ENCODE measurements at places on chromosomes 11 and 22.
A peak's percentile ranks its signal among the peaks of the same experiment; 100 is the strongest.

GRCh38 chr11:119903389-119903788, 174.4 kb upstream of the NECTIN1 start:
- DNase-seq = no peak

DNA sequence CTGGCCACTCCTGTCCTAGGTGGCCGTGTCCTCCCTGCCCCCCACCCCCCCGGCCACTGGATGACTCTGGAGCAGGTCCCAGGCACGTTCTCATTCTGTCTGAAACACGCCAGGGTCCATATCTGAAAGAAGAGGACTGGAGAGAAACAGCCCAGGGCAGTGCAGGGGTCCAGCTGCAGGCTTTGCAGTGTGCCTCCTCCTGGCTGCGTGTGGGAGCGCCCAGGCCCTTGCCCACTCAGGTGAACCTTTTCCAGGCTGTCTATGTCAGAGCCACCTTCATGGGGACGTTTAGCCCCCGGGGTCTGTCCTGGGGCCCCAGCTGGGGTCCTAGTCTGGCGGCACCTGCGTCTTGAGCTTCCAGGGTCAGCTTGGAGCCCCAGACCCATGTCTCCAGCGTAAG, 15.6 kb downstream of the GRAMD4 start:
- no peak for DNase-seq

- DNase-seq = no peak
Measured at GRCh38 chr11:20448834-20449233, 61.3 kb downstream of the PRMT3 start.

GRCh38 chr11:45400591-45400990, 114.5 kb upstream of the SYT13 start:
- no peak for DNase-seq

GRCh38 chr11:96197801-96198701, 144.9 kb downstream of the MAML2 start:
- no peak for DNase-seq

GRCh38 chr11:77300695-77301094, 791 bp downstream of the GDPD4 start:
- no peak for DNase-seq

- no peak for DNase-seq
Measured at GRCh38 chr11:127506647-127507046, 506.1 kb upstream of the KIRREL3 start.

DNA sequence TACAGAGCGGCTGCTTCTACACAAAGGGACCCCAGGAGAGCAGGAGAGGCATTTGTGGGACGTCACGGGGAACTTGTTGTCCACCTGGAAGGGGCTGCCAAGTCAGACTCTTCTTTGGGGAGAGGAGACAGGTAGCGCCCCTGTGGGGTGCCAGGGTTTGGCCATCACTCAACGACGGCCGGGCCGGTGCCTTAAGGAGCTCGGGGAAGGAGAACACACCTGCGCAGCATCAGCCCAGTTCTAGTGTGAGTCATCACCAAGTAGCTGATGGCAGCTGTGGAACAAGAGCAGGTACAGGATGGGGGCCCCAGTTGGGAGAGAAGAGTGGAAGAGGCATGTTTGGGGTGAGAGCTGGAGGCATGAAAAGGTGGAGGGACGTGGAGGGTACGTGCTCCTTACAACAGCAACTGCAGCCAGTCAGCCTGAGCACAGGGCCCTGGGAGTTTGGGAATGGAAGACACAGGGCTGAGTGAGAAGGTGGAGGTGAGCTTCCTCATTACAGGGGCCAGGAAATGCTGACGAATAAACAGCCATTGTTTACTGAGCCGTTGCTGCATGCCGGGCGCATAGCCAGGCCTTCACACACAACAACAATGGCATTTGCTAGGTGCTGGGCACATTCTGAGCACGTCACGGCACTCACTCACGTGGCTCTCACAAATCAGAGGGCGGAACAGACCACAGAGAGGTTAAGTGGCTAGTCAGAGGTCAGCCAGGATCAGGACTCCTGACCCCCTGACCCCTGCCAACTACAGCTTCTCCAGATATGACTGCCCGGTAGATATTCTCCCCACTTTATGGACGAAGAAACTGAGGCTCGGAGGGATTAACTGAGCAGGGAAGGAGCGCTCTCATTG, 29.1 kb upstream of the TP53I11 start:
- no peak for DNase-seq

- DNase-seq = no peak
Measured at GRCh38 chr22:22881116-22882000, 6.3 kb upstream of the IGLL5 start.

DNA sequence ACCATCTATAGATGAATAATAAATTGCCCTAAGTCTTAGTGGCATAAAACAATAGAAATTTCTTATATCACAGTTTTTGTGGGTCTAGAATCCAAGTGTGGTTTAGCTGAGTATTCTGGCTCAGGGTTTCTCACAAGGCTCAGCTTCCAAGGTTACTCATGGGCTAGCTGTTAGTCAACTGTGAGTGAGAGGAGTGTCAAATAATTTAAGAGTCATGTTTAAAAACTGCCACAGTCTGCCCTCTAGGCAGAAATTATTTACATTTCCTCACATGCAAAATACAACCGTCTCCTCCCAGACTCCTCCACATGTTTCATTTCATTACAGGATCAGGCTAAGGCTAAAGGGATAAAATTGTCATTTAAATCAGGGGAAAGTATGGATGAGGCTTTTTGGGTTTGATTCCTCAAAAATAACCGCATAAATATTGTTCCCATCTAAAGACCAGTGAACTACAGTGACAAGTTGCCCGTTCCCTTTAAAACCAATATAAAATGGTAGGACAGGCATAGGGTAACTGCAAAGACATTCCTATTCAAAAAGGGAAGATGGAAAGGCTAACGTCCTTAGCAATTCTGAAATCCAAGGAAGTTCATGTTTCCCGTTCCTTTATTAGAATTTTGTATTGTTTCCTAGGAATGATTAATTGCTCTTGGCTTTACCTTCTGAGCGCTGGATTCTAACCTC, 324.3 kb downstream of the DYNC2H1 start:
- DNase-seq = no peak

GRCh38 chr22:40153192-40153591, 24.5 kb upstream of the TNRC6B start:
- no peak for DNase-seq

DNA sequence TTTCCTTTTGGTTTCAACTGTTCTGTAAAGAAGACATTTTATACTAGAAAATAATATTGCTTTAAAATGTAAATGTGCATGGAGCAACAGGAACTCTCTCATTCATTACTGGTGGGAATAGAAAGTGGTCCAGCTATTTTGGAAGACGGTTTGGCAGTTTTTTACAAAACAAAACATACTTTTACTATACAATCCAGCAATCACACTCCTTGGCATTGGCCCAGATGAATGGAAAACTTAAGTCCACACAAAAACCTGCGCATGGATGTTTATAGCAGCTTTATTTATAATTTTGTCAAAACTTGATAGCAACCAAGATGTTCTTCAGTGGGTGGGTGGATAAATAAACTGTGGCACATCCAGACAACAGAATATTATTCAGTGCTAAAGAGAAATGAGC, 49.9 kb upstream of the SEPTIN5 start:
- no peak for DNase-seq

DNA sequence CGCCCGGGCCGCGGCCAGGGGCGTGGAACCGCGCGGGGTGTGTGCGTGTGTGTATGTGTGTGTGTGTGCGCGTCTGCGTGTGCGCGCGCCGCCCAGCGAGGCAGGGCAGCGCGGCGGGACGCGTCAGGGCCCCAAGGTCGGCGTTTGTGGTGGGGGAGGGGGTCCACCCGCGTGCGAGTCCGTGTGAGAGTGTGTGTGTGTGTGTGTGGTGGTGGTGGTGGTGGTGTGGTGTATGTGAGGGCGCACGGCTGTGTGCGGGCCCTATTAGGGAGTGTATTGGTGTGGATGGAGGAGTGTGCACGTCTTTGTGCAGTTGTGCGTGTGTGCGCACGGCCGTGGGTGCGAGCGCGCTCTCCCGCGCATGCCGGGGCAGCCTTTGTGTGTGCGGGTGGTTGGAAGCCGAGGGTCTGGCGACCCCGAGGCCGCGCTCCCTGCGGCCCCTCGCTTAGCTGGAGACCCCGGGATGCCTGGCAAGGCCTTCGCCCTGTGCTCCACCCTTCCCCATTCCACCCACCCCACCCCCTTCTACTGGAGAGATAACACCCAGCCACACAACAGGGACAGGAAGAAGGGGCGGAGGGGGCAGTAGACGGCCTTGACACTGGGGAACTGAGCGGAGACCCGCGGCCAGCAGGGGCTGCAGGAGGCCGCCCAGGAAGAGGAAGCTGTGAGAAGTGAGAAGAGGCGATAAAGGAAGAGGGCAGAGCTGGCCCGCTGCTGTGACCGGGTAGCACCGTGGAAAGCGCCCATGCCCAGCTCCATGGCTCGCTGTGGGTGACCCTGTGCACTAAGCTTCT, 528 bp upstream of the ARRB1 start:
- peak; percentile 29 for DNase-seq

GRCh38 chr11:9385327-9385899, 961 bp downstream of the IPO7 start:
- DNase-seq = no peak

DNA sequence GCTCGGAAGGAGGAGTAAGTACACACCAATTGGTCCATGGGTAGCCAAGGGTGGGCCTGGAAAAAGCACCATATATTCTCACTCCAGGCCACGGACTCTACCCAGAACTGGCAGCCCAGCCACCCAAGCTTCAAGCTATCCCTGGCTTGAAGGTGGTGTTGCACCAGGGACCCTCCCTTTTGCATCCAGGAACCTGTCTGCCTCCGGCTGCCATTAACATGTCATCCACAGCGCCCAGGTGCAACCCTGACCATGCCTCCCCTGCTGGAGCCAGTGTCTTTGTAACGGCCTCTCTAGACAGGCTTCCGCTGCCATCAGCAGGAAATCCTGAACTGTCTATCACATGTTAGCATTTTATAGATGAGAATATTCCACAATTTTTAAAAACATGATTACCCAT, 2158.5 kb upstream of the RAG2 start:
- DNase-seq = no peak

- no peak for DNase-seq
Measured at GRCh38 chr11:118652681-118653181, 26.7 kb downstream of the TREH start.

DNA sequence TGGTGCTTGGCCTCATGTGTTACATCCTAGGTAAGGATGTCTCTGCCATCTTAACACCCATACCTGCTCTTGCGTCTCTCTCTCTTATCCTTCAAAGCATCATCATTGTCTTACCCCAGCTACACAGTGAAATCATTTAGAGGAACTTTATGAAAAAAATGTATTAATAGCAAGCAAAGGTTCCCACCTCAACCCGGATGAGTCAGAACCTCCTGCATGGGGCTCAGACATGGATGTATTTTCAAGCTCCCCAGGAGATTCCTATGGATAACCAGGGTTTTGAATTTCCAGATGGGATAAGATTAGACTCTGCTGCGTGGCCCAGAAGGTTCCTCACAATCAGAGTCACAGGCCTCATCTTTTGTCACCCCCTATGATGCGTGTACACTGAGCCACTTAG, 89.1 kb upstream of the NNMT start:
- DNase-seq = no peak

GRCh38 chr11:86938203-86938899, 16.8 kb downstream of the FZD4 start:
- DNase-seq = no peak

- no peak for DNase-seq
Measured at GRCh38 chr11:62889484-62890437, 9.1 kb downstream of the SLC3A2 start.

- no peak for DNase-seq
Measured at GRCh38 chr11:1548221-1549070, 23.6 kb downstream of the DUSP8 start.

DNA sequence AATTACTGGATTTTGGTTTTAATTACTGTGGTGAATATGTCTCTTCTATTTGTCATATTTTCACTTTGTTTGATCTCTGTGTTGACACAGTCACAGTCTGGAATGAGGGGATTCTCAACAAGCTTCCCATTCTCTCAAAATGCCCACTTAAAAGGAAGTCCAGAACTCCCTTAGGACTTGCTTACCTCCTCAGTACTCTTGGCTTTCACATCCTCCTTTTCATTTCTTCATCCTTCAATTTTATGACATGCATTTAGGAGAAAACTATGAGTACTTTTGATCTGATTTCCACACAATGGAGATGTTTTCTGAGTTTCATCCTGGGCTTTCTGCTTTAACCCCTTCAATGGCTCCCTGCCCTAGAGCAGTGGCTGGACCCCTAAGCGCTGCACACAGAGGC, 49.3 kb upstream of the FLI1 start:
- no peak for DNase-seq

- DNase-seq = no peak
Measured at GRCh38 chr11:66476841-66477251, 3.4 kb upstream of the DPP3 start.

DNA sequence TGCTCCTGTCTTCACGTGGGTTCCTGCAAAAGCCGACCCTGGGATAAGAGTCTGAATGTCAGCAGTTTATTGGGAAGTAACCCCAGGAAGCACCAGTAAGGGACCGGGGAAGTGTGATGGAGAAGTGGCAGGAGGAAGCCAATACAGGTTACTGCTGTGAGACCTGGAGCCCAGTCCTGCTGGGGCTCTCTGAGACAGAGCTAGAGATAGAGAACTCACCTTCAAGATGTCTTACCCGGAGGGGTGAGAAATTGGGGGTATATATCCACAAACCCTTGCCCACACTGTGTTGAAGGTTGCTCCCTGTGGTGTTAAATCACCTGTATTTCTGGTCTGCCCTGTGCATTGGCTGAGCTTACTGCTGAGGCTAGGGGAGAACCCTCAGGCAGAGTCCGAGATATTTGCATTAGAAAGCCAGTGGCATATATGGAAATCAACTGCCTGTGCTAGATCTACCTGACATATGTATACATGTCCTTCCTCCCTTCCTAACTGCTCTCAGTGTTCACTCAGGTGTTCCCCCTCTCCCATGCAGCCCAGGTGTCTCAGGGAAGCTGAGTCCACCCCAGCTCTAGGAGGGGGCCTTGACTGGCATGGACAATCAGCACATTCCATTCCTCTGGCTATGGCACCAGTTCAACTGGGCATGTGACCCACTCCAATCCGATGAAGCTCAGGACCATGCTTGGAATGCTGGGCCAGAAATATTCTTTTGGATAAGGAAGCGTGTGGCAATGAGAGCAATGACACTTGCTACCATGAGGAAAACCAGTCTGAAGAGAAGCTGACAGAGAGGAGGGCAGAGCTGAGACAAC, 6.8 kb upstream of the MICAL2 start:
- no peak for DNase-seq
